ENCODE measurements at places on chromosomes 12 and 14. TPM values are rescaled to one million over a fixed set of nuclear protein-coding genes. Genes with fewer than 3 reads are reported as not detected.
A peak's percentile ranks its signal among the peaks of the same experiment; 100 is the strongest.

The PMCH gene
- total RNA-seq, result not detected

The PRIMA1 gene
- not detected for total RNA-seq

The METTL1 gene
- 8.4 TPM for total RNA-seq

The CFAP251 gene
- 1.1 TPM for total RNA-seq

The PITPNM2 gene
- total RNA-seq, result 2.9 TPM

The PZP gene
- not detected for total RNA-seq

The IGF1 gene
- not detected for total RNA-seq

The TAS2R10 gene
- not detected for total RNA-seq

The PLEKHH1 gene
- 1.8 TPM for total RNA-seq

The NTF3 gene
- total RNA-seq, result 1.7 TPM

The LBHD2 gene
- not detected for total RNA-seq

The HOXC6 gene
- 2.5 TPM for total RNA-seq

The PAX9 gene
- 2.2 TPM for total RNA-seq

The EPYC gene
- total RNA-seq, result 0.17 TPM

The RPAP3 gene
- 40.3 TPM for total RNA-seq

The MYH6 gene
- not detected for total RNA-seq

GRCh38 chr12:56490360-56490759 is 2.4 kb upstream of the GLS2 start:
- no peak for DNase-seq

DNA sequence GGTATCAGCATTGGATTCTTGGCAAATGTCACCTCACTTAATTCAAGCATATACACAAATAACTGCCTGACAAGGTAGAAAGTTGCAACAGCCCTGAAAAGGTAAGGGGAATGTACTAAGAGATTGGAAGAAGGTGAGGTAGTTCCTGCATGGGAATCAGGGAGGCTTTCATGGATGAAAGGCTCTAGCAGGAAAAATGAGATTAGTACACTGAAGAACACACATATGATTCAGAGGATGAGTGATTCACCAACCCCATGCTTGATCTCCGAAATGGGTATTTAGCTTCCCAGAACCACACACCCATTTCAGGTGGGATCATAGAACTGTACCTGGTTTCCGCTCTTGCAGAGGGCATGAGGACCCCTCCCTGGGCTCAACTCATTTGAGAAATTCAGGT is 65.8 kb downstream of the PAH start:
- no peak for DNase-seq

- no peak for DNase-seq
These were observed 33.8 kb downstream of the RPAP3 start for GRCh38 chr12:47672068-47672467.

- no peak for DNase-seq
These were observed 315.3 kb downstream of the BCL11B start for GRCh38 chr14:98956661-98957060.

- peak; percentile 47 for DNase-seq
These were observed 167.0 kb downstream of the PPM1H start for GRCh38 chr12:62767946-62768345.

- no peak for DNase-seq
These were observed 106.1 kb upstream of the FLRT2 start for GRCh38 chr14:85423889-85424288.

DNA sequence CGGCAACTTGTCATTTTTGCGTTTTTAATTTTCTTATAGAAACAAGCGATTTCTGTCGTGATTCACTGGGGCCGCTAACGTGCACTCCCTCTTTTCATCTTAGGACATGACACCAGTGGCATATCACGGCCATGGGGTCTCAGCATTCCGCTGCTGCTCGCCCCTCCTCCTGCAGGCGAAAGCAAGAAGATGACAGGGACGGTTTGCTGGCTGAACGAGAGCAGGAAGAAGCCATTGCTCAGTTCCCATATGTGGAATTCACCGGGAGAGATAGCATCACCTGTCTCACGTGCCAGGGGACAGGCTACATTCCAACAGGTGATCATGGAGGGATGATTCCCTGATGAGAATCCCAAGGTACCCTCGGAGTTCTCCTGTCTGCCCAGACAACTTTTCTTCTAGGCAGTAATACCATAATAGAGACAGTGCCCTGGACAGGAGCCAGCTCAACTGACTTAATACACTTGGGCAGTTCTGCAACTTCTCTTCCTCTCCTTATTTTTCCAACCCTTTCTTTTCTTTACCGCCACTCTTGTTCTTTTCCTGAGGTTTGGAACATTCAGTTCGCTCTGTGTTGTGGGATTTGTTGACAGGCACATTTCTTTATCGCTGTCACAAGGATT is 821 bp downstream of the TMEM106C start:
- no peak for DNase-seq

GRCh38 chr12:132422381-132423043 is 67.4 kb upstream of the FBRSL1 start:
- DNase-seq, result no peak

- no peak for DNase-seq
These were observed 168.3 kb downstream of the PAWR start for GRCh38 chr12:79522257-79522988.

GRCh38 chr12:98828802-98829600 is 183.9 kb downstream of the APAF1 start:
- peak; percentile 9 for DNase-seq

- DNase-seq, result peak; percentile 37
These were observed 10.3 kb downstream of the KRT75 start for GRCh38 chr12:52423661-52424500.

- no peak for DNase-seq
These were observed 85.7 kb downstream of the ABCD2 start for GRCh38 chr12:39533951-39534350.

DNA sequence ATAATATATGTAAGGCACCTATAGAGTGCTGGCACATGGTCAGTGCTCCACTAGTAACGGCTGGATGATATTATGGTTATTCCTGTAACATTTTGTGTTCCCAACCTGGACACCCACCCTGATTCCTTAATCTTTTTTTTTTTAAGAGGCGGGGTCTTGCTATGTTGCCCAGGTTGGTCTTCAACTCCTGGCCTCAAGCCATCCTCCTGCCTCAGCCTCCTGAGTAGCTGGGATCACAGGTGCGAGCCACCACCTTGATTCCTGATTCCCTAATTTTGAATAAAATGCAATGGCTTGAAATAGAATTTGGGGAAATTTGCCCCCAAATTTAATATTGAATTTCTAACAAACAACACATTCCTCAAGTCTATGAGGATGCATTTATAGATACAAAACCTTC is 7.4 kb downstream of the C14orf93 start:
- DNase-seq, result no peak

DNA sequence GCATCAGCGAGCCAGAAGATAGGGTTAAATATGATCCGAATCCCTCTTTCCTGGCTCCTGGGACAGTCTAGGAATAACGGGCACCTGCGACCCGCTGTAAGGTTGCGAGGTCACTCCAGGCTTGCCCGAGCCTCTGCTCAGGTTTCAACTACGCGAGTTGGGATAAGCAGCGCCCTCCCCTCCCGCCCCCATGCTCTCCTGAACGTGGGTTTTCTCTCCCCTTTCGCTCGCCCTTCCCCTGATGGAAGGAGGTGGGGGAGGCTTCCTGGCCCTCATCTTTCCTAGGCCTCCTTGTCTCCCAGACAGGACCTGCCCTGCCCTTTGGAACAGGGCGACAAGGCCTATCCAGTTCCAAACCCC is 753 bp upstream of the ATP5MC2 start:
- no peak for DNase-seq

- no peak for DNase-seq
These were observed 1485.4 kb upstream of the TMEM132C start for GRCh38 chr12:126781593-126781992.

DNA sequence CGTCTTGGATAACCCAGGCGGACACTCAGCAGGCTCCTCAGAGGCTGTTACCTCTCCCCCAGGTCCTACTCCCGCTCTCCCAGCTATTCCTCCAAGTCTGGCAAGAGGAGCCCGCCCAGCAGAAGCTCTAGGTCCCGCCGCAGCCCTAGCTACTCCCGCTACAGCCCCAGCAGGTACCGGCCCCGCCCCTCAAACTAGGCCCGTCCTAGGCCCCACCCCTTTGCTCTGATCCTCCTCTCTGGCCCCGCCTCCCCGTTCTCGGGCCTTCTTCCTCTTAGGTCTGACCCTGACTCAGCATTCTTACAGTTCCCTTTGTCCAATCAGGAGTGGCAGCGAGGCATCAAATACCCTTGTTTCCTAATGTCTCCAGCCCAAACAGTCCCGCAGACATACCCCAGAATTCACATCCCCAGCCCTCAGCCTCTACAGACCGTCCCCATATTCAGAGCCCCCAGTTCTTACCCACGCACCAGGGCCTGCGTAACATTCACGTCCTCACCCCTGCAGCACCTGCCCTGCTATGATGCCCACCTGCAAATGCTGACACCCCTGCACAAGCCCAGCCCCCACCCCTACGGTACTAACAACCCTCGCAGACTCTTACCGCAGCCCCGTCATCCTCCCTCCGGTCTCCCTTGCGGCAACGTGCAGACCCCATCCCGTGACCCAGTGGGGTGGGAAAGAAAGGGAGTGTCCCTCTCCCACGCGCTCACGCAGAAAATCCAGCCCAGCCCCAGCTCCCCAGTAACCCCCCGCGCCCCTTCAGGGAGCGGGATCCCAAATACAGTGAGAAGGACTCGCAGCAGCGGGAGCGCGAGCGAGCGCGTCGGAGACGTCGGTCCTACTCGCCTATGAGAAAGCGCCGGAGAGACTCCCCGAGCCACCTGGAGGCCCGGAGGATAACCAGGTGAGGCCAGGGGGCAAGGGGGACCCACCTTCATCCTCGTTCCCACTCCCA is 25.0 kb upstream of the HSPB8 start:
- DNase-seq, result peak; percentile 33

DNA sequence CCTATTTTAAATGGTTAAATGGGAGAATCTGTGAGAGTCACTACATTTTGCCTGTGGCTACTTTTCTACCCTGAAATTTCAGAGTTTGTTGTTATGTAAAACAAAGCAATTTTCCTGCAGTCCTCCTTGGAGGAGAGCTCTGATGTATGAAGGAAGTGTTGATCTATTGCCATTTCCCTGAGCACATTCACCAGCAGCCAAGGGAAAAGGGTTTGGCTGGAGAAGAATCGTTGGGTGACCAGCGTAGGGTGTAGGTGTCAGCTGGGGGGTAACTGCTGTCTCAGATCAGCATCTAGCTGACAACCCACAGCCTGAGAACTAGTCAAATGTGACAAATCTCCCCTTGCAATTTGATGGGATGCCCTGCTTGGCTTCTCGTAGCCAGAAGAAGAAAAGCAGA is 230.5 kb downstream of the PDZRN4 start:
- no peak for DNase-seq

DNA sequence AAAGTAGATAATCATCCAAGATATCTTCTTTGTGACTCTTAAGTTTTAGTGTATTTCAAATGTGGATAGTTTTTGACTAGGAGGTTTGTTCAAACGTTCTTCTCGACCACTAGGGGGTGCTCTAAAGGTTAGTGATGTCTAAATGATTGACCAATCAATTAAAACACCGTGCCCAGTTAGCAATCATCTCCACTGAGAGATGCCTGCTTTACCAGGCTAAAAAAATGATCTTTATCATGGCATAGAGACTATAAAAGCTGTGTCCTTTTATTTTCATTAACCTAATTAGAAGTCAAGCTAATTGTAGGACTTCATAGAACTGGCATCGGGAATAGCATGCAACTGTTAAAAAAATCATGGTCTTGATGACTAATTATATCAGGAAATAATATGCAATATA is 153.9 kb downstream of the PRKCH start:
- DNase-seq, result peak; percentile 81

GRCh38 chr14:60169722-60170121 is 4.5 kb upstream of the DHRS7 start:
- DNase-seq, result no peak

- DNase-seq, result peak; percentile 0
These were observed 350.7 kb downstream of the PRKD1 start for GRCh38 chr14:29576927-29577326.

DNA sequence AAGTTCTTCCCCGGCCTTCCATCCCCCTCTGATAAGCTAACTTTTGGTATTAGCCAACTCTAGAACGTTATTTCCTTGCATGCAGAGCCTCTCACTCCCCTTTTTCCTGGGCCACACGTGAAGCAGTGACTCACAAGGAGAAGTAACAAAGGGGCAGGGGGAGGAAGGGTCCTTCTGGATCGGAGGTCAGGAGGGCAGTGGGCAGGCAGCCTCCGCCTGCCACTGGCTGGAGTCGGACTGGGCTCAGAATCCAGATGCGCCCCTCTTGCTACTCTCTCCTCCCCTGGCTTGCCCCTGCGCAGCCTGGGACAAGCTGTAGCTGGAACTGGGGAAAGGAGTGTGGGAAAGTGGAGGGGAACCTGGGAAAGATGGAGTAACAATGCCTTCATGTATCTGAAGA is 55.0 kb downstream of the TPCN1 start:
- DNase-seq, result no peak

- DNase-seq, result no peak
These were observed 60.0 kb upstream of the DIO3 start for GRCh38 chr14:101501341-101501740.

- no peak for DNase-seq
These were observed 217.0 kb downstream of the SYNE2 start for GRCh38 chr14:64069634-64070359.

DNA sequence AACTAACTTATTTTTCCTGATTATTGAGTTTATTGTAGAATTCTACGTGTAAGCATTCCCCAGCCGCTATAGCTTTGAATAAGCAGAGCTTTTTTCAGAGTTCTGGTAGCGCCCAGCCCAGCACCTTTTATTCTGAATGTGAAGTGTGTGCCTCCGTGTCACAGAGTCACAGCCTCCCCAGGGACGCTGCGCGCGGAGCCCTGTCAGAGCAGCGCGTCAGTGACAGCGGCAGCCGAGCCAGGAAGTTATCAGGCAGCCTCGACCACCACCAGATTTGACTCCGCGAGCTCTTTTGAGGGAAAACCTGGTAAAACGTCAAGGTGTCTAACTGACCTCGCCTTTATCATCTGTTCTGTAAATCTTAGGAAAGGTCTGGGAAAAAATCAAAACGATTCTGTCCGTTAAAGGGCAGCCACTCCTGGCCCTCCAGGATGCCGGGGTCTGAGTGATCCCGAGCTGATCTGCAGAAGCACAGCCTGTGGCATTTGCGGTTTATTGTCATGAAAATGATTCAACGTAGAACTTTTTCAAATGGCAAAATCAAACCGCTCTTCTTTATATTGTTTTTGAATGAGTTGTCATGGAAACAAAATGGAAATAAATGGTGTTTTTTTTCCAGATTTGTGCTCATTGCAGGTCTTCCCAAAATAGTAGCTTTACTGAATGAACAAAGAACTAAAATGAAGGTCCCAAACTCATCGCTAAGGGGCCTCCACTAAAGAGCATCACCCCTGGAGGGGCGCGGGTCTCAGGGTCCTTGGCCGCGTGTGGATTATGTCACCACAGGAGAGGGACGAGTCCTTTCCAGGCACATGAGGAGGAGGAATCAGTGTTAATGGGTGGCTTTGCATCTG is 43.1 kb upstream of the MMP17 start:
- DNase-seq, result peak; percentile 68

Data from M059J (cell line).